ENCODE measurements at places on chromosomes 2 and 18.

DNA sequence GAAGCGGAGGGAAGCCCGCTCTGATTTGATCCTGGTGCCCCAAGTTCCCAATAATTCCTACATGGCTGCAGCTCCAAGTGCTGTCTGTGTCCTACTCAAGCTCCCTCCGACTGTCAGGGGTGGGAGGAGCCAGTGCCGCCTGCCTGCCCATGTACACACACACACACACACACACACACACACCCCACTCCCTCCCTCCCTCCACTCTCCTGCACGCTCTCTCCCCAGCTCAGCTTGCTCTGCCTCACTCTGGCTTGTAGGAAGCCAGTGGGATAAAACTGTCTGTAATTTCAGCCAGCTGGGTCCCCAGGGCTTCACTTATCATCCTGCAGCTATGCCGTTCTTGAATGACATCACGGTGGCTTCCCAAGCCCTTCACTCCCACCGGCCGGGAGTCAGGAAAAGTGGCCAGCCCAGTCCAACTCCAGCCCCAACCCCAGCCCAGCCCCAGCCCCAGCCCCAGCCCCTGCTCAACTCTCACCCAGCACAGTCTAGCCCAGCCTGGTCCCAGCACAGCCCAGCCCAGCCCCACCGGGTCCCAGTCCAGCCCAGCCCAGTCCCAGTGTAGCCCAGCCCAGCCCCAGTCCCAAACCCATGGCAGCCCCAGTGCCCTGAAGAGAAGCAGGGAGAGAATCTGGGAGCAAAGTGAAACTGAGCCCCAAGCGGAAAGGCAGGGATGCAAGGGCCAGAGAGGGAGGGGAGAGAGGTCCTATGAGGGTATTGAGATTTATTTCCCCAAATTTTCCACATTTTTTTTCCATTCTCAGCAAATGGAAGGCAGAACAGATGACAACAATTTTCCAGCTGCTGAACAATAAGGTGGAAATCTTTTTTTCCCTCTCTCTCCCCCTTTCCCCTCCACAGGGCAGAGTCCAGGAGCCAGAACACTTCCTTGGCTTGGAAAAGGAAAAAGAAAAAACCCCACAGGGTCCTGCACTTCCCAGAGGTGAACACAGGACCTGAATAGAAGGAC lies 144.0 kb downstream of the TNS1 start:
- DNase-seq: peak; percentile 95

GRCh38 chr2:45273412-45274249 lies 264.4 kb upstream of the SIX2 start:
- no peak for DNase-seq

DNA sequence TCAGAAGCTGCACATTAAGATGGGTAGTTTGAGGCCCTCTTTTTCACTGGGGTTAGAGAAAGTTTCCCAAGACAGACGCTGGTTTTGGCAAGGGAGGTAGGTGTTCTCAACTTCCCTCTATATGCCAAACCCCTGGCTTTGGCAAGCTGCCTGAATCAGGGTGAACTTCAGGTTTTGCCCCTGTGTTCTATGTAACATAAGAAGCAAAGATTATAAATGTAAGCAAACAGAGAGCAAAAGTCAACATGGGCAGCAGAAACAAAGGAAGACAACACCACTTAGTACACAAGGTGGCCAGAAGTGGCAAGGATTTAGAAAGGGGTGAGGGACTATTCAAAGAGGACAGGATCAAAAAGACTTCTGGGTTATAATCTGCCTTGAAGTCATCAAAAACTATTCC lies 70.5 kb upstream of the TFCP2L1 start:
- no peak for DNase-seq

GRCh38 chr2:174014011-174014698 lies 49.0 kb upstream of the SP3 start:
- DNase-seq: no peak

DNA sequence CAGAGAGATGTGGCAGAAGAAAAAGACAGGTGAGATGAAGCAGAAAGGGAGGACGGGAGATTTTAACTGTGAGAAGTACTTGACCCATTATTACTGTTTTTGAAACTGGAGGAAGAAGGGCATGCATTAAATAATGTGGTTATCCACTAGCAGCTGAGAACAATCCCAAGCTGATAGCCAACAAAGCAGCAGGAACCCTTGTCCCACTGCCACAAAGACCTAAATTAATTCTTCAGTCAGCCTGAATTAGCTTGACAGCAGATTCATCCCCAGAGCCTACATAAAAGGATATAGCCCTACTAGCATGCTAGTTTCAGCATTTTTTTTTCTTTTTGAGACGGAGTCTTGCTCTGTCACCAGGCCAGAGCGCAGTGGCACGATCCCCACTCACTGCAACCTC lies 19.5 kb upstream of the REG3A start:
- no peak for DNase-seq

DNA sequence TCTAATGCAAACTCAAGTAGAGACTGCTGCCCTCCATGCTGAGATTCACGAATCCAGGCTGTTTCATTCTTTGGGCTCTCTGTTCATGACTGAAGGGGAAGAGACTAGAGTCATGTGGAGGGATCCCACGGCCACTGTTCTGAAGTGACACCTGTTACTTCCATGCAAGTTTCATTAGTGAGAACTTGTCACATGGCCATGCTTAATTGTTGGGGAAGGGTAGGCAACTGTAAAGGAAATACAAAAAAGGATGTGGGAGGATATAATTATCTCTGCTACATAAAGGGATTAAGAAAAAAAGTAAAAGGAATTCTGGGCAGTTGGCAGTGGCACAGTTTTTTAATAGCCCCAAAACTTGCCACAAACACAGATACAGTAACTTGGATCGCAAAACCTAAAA lies 28.0 kb upstream of the PSME4 start:
- DNase-seq: no peak

GRCh38 chr2:11625671-11626070 lies 44.3 kb downstream of the NTSR2 start:
- no peak for DNase-seq

GRCh38 chr18:45820106-45820745 lies 5.2 kb upstream of the SIGLEC15 start:
- no peak for DNase-seq
